ENCODE measurements at places on chromosomes 11 and 22. TPM values are rescaled to one million over a fixed set of nuclear protein-coding genes. Genes with fewer than 3 reads are reported as not detected.

Gene NUP98
- total RNA-seq = 53.7 TPM

Gene ZP1
- total RNA-seq = 0.14 TPM

Gene ANKK1
- total RNA-seq = not detected

Gene PANX3
- total RNA-seq = not detected

Gene LYVE1
- 1.2 TPM for total RNA-seq

Gene KRTAP5-9
- total RNA-seq = 0.09 TPM

Gene LRRC74B
- not detected for total RNA-seq

Gene EWSR1
- total RNA-seq = 204 TPM

Gene KMT5B
- 19.7 TPM for total RNA-seq

Gene NDUFC2
- total RNA-seq = 250 TPM

Gene JAML
- total RNA-seq = not detected

Gene C11orf65
- 0.21 TPM for total RNA-seq

Gene PDGFD
- 8.6 TPM for total RNA-seq

Gene CXCR5
- total RNA-seq = 0.17 TPM

Gene DDX25
- total RNA-seq = not detected
